Activated T-cell treated with anti-CD3 and anti-CD28 coated beads, Interleukin-2, amount 50 U/mL, for 48 hours (primary cell): ENCODE measurements at places on chromosomes 1 and 21.

DNA sequence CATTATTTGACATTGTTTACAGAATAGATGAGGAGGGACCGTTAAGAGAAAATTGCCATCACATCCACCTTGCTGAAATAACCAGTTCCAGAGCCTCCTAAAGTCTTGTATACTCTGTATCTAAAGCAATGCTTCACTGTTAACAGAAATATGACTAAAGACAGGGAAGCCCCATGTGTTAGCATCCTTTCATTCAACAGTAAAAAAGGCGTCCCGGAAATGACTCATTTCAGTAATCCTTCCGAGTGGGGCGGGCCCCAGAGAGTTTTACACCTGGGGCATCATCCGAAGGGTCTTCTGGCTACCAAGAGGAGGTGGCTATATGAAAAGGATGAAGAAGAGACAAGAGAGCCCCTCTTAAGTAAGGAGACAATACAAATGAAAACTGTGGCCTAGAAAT, 227.2 kb downstream of the SLC45A1 start:
- DNase-seq, result peak; percentile 47

DNA sequence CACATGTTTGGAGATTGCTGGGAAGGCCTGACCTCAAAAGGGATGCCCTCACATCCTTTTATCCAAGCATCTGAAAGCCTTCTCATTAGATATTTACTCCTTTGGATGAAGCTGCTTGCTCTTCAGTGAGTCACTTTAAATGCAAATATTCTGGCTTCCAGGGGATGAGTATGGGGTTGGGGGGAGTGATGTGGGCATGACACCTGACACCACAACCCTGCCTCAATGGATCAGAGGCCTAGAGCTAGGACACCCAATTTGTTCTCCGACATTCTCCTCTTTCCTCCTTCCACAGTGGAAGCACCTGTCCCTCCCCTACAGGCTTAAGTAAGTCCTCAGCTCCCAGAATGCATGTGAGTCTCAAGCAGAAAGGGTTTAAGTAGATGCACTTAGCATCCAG, 238.3 kb downstream of the OMA1 start:
- DNase-seq, result no peak

DNA sequence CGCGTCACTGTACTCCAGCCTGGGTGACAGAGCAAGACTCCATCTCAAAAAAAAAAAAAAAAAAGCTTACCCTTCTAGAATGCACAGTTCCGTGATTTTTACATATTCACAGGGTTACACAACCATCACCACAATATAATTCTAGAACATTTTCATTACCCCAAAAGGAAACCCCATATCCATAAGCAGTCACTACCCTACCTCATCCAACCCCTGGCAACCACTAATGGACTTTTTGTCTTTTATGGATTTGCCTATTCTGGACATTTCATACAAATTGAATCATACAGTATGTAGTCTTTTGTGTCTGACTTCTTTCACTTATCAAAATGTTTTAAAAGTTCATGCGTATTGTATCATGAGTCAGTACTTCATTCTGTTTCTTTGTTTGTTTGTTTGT, 22.8 kb downstream of the SYF2 start:
- DNase-seq, result no peak

- DNase-seq, result no peak
Observed at GRCh38 chr21:41229509-41230248, 61.7 kb downstream of the BACE2 start.

DNA sequence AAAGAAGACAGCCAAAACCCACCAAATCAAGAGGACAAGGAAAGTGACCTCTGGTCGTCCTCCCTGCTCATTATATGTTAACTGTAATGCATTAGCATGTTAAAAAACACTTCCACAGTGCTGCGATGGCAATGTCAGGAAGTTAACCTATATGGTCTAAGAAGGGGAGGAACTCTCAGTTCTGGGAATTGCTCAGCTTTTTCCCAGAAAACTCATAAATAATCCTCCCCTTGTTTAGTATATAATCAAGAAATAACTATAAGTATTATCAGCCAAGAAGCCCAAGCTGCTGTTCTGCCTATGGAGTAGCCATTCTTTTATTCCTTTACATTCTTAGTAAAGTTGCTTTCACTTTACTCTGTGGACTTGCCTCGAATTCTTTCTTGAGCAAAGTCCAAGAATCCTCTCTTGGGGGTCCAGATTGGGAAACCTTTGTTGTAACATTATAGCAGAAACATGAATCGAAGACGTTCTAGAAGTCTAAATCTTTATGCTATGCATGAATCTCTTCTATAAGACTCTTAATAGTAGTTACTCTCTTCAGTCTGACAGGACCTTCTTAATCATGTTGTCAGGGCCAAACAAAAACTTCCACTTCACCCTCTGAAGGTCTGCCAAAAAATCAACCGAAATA, 110.0 kb upstream of the VANGL1 start:
- DNase-seq, result no peak

DNA sequence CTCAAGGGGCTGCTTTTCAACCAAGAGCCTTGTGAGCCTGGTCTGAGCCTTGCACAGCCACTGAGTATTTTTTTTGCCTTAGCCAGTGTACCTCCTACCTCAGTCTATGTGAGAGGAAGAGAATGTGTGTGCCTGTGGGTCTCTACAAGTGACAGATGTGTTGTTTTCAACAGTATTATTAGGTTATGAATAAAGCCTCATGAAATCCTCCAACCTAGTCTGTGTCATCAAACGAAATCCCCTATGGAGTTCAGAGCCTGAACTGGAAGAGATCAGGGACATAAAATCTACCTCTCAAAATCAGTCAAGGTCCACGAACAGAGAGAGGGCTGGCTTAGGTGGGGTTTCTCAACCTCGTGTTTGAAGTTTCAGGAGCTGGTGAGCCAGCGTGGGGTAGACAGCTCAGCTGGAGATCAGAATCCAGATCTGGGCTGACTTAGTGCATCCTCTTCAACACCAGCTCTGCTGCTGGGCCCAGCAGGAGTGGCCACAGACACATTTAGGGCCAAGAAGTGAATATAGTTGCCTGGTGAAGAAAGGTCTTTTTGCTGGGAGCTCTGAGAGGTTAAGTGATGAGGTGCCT, 8.2 kb downstream of the XKR8 start:
- no peak for DNase-seq

DNA sequence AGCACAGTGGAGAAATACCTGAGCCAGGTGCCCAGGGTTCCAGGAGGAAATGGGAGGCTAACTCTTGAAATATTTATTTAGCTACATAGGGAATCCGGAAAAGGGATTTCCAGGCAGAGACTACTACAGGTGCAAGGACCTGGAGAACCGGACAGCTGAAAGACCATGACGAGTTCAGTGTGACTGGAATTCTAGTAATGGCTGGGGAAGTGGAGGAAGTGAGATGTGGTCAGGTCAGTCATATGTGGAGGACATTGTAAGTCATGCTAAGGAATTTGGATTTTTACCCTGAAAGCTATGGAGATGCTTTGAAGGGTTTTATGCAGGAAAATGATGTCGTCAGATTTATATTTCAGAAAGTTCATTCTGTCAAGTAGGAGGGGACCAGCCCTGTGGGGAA, 1.8 kb downstream of the CAP1 start:
- DNase-seq, result no peak

- no peak for DNase-seq
Observed at GRCh38 chr1:164518692-164519332, 40.2 kb upstream of the PBX1 start.

GRCh38 chr1:110477445-110477957, 26.6 kb downstream of the PROK1 start:
- DNase-seq, result no peak

DNA sequence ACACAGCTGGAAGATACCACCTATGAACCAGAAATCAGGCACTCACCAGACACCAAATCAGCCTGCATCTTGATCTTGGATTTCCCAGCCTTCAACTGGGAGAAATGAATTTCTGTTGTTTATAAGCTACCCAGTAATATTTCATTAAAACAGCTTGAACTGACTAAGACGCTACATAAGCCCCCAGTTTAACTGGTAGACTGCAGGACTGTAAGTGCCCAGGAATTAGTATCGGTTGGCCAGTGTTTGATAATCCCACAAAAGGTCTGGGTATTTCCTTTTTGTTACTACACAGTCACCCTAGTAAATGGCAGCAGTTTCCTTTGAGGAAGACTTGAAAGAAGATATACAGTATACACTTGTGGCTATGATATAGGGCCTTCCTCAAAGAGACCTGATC, 7.3 kb upstream of the SLC35D1 start:
- no peak for DNase-seq

- no peak for DNase-seq
Observed at GRCh38 chr1:167661527-167662426, 31.7 kb downstream of the RCSD1 start.

GRCh38 chr1:198776602-198777029, 137.8 kb downstream of the PTPRC start:
- DNase-seq, result no peak

- DNase-seq, result no peak
Observed at GRCh38 chr1:171739656-171740055, 2.2 kb downstream of the VAMP4 start.

GRCh38 chr1:243475966-243476365, 220.1 kb downstream of the SDCCAG8 start:
- no peak for DNase-seq

DNA sequence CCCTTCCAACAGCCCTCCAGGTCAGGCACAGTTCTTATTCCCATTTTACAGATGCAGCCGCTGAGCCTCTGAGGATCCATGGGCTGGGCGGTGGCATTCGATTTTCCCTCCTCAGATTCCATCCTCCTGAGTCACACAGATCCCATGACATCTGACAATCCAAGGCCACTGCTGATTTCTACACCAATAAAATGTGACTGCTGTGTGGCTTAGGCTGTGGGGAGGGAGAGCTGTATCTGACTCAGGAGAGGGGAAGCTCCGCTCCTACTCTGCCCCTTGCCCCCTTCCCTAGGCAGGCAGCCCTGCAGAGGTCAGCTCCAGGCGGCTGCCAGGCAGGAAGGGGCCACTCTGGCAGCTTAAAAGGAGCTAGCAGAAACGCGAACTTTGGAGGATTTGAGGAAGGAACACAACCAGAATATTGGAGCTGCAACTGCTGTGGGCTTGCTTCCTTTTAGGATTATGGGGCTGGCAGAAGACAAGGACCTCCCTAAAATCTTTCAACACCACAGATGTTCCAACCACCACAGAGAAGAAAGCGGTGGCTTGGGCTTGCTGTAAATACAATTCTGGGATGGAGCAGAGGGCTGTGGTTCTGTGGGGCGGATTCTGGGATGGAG, 50.0 kb downstream of the MRPL37 start:
- no peak for DNase-seq

DNA sequence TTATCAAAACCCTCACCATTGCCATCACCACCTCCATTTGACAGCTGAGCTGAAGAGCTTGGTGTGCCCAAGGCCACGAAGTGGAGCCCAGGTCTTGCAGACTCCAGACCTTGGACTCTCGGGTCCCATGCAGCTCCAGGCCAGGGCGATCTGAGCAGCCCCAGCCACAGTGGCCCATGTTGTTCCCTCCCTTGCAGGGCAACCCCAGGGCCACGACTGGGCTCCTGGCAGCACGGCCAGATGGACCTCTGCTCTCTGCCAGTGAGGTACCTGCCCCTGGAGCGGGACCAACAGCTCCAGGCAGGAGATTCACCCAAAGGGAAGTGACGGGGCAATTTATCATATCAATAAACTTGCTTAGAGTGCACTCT, 182.7 kb upstream of the VAMP3 start:
- no peak for DNase-seq

GRCh38 chr1:37033355-37034101, 787 bp downstream of the GRIK3 start:
- no peak for DNase-seq

- no peak for DNase-seq
Observed at GRCh38 chr1:181010789-181011188, 11.9 kb downstream of the STX6 start.

DNA sequence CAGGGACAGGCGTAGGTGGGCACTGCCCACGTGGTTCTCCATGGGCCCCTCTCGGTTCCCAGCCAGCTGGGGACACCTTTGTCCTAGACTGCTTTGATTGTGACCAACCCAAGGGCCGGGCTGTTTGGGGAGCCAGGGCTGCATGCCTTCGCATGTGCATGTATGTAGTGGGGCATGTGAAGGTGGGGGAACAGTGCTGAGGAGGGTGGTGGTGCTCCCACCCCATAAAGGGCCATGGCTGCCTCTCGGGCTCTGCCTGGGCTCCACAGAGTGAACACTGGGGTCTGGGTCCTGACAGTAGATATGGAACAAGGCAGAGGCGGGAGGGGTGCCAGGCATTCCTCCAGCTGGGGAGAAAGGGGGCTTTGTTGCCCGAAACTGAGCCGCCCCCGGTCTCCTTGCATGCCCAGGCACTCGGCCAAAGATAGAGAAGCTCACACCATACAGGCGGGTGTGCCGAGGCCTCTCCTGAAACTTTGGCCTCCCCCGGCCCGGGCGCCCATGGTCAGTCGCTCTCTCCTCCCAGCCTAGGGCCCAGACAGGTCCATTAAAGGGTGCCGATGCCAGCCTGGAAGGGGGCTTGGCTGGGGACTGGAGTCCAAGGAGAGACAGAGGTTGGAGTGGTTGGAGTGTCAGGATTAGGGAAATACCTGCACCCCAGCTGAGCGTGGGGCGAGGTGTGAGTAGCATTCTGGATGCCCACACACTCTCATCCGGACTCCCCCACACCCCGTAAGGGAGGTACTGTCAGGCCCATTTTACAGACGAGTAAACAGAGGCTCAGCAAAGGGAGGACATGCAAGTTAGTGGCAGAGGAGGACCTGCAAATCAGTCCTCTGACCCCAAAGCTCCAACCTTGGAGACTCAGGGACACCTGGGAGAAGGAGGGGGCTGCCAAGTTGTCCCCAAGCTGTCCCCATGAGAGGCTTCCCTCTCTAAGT, 41.1 kb downstream of the EPHA2 start:
- DNase-seq, result no peak

DNA sequence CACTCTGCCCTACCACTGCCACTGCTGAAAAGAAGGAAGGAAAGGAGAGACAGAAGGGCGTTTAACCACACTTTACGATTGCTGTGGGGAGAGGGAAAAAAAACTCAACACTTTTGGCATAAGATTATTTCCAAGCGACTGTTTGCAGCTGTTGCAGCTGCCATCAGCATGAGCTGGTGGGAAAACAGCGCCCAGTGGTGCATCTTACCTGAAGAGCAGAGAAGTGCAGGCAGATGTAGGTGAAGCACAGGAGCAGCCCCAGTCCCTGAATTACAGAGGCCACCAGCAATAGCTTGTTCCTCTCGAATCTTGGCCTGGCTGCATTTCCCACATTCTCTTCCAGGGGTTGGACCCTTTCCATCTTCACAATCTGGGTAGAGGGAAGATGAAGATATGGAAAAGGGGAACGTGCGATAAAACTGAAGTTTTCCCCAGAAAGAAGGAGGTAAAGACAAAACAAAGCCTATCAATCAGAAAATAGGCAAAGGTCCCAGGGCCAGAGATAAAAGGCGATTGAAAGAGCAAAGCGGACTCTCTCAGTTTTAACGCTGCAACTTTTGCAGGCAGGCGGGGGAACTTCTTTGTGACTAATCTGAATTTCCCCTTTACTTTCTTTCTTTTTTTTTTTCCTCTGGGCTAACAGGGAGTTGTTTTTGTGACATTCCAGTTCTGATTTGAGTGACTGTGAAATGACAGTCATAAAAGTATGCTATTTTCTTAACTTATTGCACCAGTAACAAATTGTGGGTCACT, at the start of gene TNFSF4:
TNFSF4 (minus strand) TSS at position 516 of the 753 bp plus-strand sequence; CDS start at position 361, 155 bp downstream.
- DNase-seq, result peak; percentile 37
